Aorta (tissue), 5 donors: ENCODE measurements at places on chromosomes 5 and 9.

- DNase-seq = no peak
Measured at GRCh38 chr9:120513825-120514396, 66.1 kb downstream of the CDK5RAP2 start.

GRCh38 chr5:55481293-55481855 is 53.4 kb downstream of the PLPP1 start:
- no peak for DNase-seq

DNA sequence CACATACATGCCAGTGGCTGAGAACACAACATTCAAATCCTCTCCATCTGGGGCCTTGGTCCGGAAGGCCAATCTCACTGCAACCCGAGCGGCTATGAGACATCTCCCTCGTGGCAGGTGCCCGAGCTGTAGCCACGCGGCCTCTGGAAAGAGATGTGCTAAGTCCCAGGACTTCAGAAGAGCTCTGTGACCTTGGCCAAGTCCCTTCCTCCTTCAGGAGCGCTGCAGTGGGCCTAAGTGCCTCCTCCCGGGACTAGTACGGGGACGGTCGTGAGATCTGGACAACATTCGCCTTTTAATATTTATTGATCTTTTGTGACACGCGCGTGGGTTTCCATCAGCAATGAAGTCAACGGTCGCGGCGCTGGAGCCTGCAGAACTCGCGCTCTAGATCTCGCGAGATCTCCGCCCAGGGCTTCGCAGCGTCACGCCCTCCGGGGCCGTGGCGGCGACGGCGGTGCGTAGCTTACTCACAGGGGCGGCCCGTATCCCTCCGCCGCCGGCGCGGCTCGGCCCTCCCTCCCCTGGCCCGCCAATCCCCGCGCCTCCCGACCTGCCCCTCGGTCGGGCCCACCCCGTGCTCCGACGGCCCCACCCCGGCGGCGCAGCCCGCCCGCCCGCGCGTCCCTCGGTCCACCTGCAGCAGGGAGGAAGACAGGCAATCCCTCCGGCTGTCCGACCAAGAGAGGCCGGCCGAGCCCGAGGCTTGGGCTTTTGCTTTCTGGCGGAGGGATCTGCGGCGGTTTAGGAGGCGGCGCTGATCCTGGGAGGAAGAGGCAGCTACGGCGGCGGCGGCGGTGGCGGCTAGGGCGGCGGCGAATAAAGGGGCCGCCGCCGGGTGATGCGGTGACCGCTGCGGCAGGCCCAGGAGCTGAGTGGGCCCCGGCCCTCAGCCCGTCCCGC is at the start of gene UBE2D2:
UBE2D2 (plus strand) TSS at position 588 of the 903 bp plus-strand sequence. CDS start 453 bp downstream, outside the sequence.
- peak; percentile 100 for DNase-seq

GRCh38 chr9:81827616-81828296 is 100.5 kb upstream of the SPATA31D4 start:
- no peak for DNase-seq

GRCh38 chr5:142659405-142659804 is 26.5 kb downstream of the FGF1 start:
- no peak for DNase-seq
